ENCODE measurements at places on chromosomes 12 and 14.

- DNase-seq = no peak
Measured at GRCh38 chr14:106141242-106142220, 615.1 kb downstream of the TMEM121 start.

DNA sequence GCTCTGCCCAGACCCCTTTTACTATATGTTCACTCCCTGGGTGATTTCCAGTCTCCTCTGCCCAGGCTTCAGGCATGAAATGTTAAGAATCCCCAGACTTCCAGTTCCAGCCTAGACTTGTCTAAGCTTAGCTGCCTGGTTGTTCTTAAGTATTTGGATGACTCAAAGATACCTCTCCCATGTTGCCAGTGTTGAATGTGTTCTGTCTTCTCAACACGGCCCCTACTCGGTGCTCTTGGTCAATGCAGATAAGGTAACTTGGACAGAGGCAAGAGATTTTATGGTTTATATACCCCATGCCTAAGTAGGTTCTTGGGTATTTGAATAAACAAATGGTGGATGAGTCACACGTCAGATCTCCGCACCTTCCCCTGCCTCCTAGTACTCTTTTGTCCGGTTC is 13.6 kb downstream of the PIWIL1 start:
- no peak for DNase-seq

DNA sequence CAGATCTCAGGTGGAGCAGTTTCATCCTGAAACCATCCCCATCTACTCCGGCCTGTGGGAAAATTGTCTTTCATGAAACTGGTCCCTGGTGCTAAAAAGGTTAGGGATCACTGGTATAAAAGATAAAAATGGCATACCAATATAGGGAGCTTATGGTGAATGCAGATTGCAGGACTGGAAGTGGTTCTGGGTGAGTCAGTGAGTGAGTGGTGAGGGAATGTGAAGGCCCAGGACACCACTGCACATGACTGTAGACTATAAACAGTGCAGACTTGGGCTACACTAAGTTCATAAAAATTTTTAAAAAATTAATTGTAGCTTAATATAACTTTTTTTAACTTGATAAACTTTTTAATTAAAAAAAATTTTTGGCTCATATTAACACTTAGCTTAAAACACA is 67.0 kb upstream of the RD3L start:
- DNase-seq = no peak

GRCh38 chr12:12086973-12087692 is 16.4 kb downstream of the BCL2L14 start:
- no peak for DNase-seq

DNA sequence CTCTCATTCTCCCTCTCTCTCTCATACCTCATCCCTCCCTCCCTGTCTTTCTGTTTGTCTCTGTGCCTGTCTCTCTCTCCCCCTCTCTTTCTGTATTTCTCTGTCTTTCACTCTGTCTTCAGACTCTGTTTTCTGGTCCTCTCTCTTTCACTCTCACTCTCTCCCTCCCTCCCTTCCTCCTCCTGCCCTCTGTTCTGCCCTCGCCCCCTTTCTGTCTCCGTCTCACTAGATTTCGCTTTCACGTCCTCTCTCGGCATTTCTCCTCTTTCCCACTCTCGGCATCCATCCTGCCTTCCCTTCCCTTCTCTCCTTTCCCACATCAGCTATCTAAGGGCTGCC is 183.0 kb downstream of the PHETA1 start:
- DNase-seq = no peak

GRCh38 chr12:51480978-51481377 is 56.3 kb downstream of the SLC4A8 start:
- no peak for DNase-seq

- no peak for DNase-seq
Measured at GRCh38 chr12:27843714-27844245, 63.7 kb upstream of the MANSC4 start.

DNA sequence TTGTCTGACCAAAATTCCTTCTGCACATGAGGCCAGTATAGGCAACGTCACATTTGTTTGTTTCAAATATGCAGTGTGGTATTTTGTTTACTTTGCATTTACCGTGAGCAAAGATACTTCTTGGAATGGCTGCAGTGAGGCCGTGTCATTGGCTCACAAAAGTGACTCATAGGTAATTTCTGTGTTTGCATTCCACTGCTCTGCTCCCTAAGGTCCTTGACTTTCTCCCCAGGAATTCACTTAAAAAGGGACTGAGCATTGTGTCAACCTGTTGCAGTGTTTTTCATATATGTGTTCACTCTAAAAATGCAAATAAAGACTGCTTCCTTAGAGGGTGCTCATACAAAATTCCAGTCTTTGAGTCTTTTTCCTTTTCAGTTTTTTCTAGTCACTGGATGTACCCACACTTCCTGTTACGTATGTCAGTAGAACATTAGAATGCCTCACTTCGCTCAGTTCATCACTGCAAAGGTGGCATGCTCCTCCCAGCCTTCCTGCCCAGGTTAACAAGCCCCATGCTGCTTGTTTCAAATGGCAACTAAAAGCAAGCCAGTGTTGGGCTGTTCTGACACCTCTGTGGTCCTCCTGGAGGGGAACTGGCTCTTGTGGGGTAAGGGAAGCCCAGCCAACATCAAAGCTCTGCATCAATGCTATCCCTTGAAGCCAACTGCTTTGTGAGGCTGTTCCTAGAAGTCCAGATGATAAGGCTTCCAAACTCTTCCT is 9.1 kb downstream of the C12orf76 start:
- no peak for DNase-seq

- no peak for DNase-seq
Measured at GRCh38 chr12:10175846-10176636, 2.8 kb upstream of the TMEM52B start.

GRCh38 chr12:29510591-29511185 is 13.2 kb upstream of the OVCH1 start:
- DNase-seq = no peak

DNA sequence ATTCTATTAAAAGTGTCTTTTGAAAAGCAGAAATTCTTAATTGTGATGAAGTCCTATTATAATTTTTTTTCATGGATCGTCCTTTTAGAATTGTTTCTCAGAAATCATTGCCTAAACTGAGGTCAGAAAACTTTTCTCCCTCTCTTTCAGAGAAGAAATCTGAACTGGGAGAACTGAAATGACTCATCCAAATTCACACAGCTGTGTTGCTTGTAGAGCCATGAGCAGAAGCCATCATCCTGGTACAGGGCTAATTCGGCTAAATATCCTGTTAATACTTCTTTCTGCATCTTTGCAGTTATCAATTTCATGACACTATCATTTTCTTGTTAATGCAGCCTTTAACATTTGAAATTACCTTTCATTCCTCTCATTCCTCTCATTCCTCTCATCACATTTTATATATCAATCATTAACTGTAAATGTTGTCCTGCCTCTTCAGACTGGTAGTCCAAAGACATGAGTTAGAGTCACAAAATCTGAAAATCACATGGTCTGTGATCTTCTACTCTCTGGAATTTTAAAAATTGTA is 15.5 kb downstream of the SLC15A5 start:
- no peak for DNase-seq

GRCh38 chr12:243381-243780 is 19.3 kb downstream of the SLC6A13 start:
- no peak for DNase-seq

- DNase-seq = no peak
Measured at GRCh38 chr12:104485651-104486362, 29.1 kb downstream of the CHST11 start.

DNA sequence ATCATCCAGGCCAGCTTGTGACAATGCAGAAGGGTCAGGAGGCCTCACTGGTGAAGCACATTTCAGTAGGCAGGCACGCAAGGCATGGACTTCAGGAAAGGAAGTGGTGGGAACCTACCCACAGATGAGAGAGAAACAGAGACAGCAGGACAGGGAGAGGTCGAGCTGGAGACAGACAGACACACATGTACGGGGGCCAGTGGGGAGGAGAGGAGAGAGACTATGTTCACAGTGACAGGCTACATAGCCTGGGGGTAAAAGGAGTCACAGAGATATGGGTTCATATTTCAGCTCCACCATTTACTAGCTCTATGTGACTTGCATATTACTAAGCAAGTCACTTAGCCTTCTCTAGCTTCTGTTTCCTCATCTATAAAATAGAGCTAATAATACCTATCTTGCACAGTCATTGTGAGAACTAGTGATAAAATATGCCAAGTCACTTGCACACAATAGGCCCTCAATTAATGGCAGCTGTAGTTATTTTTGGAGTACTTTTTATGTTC is 91.1 kb upstream of the FUT8 start:
- no peak for DNase-seq

DNA sequence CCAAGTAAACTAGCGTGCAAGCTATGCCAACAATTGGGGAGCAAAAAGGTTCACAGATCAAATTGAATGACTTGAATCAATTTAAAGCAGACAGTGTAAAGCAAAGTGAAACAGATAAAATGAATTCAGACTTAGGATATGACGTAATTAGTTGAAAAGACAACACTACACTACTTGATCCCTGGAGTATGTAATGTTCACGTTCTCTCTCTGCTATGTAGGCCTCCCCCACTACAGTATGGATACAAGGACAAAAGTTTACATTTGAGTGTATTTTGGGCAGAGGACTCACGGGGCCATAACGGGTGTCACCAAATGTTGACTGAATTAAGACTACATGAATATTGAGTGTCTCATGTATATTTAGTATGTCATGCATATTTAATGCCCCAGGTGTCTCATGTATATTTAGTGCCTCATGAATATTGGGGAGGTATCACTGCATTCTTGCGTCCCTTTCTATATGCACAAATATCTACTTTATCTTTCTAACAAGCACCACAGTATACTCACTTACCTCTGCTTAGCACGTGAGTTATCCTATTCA is 44.5 kb downstream of the RERGL start:
- no peak for DNase-seq

GRCh38 chr12:108519558-108519957 is 4.5 kb downstream of the FICD start:
- DNase-seq = no peak

- no peak for DNase-seq
Measured at GRCh38 chr14:102924632-102925588, 2.4 kb downstream of the AMN start.

- no peak for DNase-seq
Measured at GRCh38 chr14:61444215-61444768, 122.9 kb downstream of the PRKCH start.

- no peak for DNase-seq
Measured at GRCh38 chr12:122545855-122546254, 18.8 kb downstream of the KNTC1 start.

DNA sequence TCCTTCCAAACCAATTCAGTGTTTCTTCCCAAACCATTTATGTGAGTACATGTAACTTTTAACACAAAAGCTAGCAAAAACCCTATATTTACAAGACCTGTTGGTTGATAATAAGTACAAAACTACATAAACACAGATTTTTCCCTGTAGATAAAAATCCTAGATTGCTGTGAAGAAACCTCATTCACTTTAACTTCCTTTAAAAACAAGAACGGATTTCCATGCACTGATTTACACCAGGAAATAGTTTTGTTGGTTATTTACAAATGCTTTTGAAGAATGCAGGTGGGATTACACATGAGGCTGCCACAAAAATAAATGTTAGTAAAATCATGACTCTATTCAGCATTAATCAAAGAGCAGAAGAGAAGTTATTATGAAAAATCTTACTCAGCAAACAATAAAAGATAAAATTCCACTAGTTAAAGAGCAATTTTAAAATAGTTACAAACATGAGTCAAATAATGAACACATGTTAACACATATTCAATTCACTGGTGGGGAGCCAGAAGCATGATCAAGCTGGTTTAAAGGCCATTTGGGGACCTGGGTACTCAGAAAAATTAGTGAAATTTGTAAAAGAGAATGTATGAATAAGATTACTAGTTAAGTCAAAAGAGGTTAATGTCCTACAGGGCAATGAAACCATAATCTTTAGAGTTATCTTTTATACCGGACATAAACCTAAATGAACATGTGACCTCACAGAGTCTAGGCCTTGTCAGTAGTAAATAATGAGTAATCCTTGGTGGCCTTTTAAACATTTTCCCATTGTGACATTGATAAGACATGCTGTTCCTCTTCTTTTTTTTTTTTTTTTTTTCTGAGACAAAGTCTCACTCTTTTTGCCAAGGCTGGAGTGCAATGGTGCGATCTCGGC is 79.9 kb downstream of the PHLDA1 start:
- no peak for DNase-seq

- DNase-seq = no peak
Measured at GRCh38 chr14:87387806-87388205, 605.2 kb downstream of the GALC start.

GRCh38 chr12:89047856-89048418 is 304.4 kb downstream of the DUSP6 start:
- no peak for DNase-seq

DNA sequence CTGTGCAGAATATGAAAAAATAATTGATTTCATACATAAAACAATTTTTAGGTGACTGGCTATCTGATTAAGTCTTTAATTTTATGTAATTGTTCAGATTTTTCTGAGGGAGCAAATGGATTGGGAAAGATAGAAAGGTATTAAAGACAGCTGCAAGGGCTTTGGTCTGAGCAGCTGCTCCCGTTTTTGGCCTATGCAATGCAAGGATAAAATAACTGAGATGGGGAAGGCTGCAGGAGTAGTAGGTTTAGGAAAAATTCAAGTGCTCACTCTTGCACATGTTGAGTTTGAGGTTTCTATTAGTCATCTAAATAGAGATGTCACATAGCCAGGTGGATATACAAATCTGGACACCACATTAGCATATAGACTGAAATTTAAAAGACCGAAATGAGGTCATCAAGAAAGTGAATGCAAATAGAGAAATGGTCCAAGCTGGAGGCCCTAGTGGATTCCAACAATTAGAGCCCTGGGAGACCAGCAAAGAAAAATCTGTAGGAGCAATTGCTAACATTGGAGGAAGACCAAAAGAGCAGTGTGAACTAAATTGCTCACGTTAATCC is 144.0 kb downstream of the PPFIA2 start:
- DNase-seq = no peak

GRCh38 chr14:91138511-91139359 is 24.9 kb downstream of the DGLUCY start:
- DNase-seq = peak; percentile 30

- no peak for DNase-seq
Measured at GRCh38 chr12:53937099-53937498, 1.5 kb upstream of the HOXC13 start.

- DNase-seq = no peak
Measured at GRCh38 chr12:69880571-69880970, 55.5 kb downstream of the MYRFL start.

GRCh38 chr14:99475179-99475578 is 5.5 kb downstream of the SETD3 start:
- no peak for DNase-seq

GRCh38 chr12:6871052-6871957 is 1.8 kb downstream of the SPSB2 start:
- no peak for DNase-seq

GRCh38 chr12:97982684-97983083 is 520.1 kb downstream of the RMST start:
- no peak for DNase-seq

DNA sequence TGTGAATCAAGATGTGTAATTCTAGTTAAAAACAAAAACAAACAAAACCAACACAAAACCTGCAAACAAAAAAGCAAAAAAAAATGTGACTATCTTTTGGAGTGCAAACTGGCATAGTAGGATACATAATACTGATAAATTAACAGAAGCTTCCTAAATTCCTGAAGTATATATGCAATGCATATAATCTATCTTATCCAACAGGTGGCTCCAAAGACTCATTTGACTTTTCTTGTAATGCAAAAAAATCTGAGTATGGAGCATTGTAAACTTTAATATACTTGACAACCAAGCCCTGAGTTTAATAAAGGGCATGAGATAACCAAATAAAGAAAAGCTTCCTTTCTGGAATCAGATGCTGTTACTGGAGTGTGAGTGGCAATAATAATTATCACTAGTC is 1003.6 kb downstream of the FSCB start:
- DNase-seq = no peak
